Foreskin melanocyte (primary cell): ENCODE measurements at places on chromosomes 1 and 21.

GRCh38 chr1:175413367-175413766 lies 220.8 kb upstream of the KIAA0040 start:
- DNase-seq = no peak

GRCh38 chr1:242449661-242450060 lies 74.8 kb downstream of the PLD5 start:
- no peak for DNase-seq

- DNase-seq = no peak
These were observed 102.7 kb downstream of the HMGB4 start for GRCh38 chr1:33966346-33967141.

GRCh38 chr1:37951783-37952624 lies 5.2 kb upstream of the INPP5B start:
- no peak for DNase-seq

GRCh38 chr1:87176514-87176913 lies 152.2 kb upstream of the LMO4 start:
- DNase-seq = no peak
